ENCODE measurements at places on chromosomes 13 and 19. TPM values are rescaled to one million over a fixed set of nuclear protein-coding genes. Genes with fewer than 3 reads are reported as not detected.

DNA sequence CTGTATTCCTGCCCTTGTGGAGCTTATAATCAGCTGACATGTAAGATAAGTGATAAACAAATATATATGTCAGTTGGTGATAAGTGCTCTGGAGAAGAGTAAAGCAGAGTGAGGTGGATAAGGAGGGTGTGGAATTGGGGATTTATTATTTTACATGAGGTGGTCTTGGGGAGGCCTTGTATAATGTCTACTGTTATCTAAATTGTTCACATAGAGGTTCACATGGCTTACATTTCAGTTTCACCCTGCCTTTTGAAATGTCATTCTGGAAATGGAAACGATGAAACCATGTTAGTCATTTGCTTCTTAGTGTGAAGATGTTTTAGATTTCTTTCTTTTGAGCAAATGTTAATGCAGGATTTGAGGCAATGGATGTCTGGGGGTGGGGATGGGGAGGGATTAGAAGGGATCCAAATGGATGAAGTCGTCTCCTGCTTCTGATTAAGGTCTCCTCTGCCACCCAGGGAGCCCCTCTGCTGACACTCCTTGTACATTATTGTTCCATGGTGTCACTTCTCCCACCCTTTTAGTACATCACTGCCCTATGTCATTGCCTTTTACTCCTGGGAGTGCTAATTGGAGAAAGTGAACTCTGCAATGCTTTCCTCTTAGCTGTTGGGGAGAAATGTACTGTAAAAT, 14.0 kb downstream of the B3GLCT start:
- DNase-seq = peak; percentile 59

DNA sequence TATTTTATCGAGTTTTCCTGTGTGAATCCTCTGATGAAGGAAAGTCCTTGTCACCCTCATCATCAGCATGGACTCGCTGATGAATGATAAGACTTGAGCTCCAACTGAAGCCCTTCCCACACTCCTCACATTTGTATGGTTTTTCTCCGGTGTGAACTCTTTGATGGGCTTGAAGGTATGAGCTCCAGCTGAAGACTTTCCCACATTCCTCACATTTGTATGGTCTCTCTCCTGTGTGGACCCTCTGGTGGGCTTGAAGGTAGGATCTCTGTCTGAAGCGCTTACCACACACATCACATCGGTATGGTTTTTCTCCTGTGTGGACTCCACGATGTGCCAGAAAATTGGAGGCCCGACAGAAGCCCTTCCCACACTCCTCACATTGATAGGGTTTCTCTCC, 21.7 kb downstream of the ZNF45 start:
- no peak for DNase-seq

The ZNF587B gene
- 5.1 TPM for polyA plus RNA-seq

DNA sequence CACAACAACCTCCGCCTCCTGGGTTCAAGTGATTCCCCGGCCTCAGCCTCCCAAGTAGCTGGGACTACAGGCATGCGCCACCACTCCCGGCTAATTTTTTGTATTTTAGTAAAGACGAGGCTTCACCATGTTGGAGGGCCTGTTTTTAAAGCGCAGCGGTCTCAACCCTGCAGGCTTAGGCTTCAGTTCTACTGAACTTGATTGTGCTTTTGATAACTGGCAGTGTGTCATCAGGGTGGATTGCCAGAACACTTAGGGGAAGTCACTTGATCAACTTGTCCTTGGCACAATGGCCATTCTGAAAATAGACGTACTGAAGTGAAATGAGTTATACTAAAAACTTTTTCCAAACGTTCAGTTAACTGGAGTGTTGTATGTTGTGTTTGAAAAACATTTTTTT, 472.2 kb downstream of the KLF5 start:
- no peak for DNase-seq

DNA sequence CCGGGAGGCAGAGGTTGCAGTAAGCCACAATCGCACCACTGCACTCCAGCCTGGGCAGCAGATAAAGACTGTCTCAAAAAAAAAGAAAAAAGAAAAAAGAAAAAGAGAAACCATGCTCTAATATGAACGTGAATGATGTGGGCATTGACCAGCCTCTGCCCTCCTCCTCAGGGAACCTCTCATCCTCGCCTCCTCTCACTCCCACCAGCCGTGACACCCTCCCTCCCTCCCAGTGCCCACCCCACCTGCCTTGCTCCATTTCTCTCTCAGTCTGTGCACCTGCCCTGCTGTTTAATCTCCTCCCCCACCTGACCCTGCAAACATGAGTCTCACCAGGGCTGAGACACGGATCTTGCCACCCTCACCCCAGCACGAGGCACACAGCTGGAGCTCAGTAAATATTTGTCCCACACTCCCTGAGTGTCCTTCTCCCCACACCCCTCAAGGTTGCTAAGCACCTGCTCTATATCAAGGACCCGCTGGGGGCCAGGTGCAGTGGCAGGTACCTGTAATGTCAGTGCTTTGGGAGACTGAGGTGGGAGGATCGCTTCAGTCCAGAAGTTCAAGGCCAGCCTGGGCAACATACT, 7.5 kb upstream of the BCAT2 start:
- no peak for DNase-seq

- no peak for DNase-seq
Measured at GRCh38 chr19:48094129-48094854, 16.3 kb downstream of the PLA2G4C start.

DNA sequence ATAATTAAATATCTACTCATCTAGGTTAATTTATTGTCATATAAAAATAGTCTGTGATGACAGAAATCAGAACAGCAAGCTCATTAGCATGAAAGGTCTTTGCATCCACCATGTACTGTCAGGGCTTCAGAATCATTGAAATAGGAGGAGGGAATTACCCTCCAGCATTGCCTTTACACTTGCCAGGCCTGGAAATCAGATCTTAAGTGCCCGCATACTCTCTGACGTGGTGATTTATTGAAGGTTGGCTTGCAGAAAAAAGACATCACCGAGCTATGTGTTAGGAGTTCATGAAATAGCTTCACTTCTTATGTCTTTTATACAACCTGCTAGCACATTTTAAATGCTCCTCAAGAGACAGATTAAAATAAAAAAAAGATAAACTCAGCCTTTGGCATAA, 661.7 kb upstream of the SLITRK1 start:
- DNase-seq = no peak

GRCh38 chr13:75372517-75372916, 109.5 kb downstream of the TBC1D4 start:
- DNase-seq = peak; percentile 79

The SRRM5 gene
- polyA plus RNA-seq = not detected

The C19orf85 gene
- not detected for polyA plus RNA-seq

DNA sequence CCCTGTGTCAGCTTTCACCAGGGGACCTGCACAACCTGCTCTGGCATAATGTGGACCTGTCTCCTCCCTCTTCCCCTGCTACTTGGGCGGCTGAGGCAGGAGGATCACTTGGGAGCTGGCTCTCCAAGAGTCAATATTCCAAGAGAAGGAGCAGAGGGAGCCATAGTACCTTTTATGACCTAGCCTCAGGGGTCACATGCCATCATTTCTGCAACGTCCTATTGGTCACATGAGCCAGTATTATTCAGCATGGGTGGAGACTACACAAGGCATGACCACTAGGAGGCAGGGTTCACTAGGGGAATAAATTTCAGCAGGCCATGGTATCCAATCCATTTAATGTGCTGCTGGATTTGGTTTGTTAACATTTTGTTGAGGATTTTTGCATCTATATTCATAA, 12.0 kb upstream of the SHFL start:
- DNase-seq = peak; percentile 53

DNA sequence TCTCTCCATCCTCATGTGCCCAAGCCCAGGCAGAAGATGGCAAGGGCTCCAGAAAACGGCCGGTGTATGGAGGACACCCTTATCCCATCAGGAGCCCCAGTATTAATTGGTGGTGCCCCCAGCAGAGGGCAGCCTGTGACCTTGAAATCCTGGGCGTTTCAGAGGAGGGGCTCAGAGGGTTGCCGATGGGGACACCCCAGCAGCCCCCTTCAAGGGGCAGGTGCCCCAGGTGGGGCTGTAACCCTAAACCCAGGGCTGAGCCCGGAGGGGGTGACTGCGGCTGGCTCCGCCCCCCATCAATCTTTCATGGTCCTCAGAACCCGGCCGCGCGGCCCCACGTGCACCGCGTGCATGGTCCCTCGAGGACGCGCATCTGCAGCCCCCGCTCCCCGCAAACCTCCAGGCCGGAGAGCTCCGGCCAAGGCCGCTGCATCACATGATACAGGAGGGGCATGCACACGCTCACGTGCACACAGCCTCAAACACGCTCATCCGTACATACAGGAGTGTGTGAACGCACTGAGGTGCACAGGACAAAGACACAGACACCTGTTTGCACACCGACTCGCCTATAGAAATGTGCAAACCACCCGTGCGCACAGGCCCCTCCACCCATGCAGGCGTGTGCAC, 949 bp downstream of the RAB3A start:
- DNase-seq = peak; percentile 43

The FAM124A gene
- polyA plus RNA-seq = 0.10 TPM

DNA sequence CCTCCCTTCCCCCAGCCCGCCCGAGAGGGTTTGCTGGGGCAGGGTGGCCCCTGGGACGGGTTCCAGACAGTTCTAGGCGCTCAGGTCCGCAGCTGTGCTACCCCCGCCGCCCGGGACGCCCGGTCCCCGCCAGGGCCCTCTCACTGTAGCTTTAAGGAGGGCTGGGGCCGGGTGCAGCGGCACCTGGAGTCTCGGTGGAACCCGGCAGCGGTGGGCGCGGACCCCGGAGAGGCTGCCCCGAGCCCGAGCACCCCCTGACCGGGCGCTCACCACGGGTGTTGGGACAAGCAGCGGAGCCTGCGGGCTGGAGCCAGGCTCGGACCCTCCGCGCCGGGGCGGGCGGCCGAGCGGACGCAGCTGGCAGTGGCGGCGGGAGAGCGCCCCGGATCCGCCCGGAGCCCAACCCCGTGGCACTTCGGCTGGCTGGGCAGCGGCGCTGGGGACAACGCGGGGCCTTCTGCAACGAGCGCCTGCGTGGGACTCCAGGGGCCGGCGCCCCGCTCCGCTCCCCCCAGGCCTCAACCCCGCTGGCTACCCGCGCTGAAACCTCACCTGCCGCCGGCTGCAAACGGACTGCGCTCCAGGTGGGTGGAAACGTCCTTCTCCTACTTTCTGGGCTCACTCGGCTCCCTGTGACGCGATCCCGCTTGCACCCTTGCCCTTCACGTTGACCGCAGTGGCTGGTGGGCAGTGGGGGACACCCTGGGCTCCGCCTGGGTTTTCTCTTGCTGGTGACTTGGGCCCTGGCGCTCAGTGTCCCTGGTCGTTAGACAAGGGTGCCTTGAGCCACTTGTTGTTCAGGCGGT, 81.1 kb downstream of the ZNF429 start:
- DNase-seq = peak; percentile 20

GRCh38 chr13:20127562-20128458, 33.0 kb downstream of the GJA3 start:
- peak; percentile 76 for DNase-seq

- no peak for DNase-seq
Measured at GRCh38 chr13:42420304-42420703, 148.4 kb downstream of the AKAP11 start.

Data from GM23248 (cell line).